ENCODE measurements at places on chromosomes 2 and 18.

GRCh38 chr2:203918839-203919238, 17.7 kb upstream of the ICOS start:
- no peak for DNase-seq

DNA sequence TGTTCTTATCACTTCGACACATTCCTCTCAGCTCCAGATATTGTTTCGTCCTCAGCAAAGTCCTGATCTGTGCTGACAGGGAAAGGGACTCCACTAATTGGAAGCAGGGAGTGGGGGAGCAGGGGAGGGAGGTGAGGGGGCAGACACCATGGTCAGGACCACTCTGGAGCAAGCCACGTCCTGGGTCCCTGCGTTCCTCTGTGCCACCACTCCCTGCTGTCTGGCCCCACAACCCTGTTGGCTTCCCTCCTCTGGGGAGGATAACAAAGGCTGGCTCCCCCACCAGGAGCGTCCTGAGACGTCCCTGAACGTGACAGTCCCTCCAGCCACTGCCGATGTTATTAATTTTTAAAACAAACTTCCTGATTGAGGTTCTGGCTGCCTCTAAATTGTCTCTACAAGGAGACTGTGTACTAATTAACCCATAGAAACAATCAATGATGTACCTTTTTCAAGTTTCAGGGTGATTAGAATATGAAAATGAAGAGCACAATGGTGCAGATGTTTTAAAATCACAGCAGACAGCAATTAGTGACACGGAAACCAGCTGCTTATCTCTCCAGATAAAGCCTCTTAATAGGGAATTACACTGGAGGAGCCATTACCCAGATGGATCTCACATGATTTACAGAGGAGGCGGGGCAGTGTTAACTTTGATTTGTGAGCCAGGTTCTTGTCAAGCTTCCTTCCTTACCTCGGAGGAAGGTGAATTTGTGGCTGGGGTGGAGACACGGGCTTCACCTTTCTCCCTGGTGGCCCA, 257.5 kb downstream of the SETBP1 start:
- peak; percentile 80 for DNase-seq

GRCh38 chr2:181949047-181949446, 36.6 kb upstream of the PPP1R1C start:
- DNase-seq: no peak

GRCh38 chr2:233288663-233289062, 19.0 kb upstream of the SAG start:
- no peak for DNase-seq

- DNase-seq: no peak
These were observed 81.6 kb downstream of the CDK15 start for GRCh38 chr2:201887773-201888425.

DNA sequence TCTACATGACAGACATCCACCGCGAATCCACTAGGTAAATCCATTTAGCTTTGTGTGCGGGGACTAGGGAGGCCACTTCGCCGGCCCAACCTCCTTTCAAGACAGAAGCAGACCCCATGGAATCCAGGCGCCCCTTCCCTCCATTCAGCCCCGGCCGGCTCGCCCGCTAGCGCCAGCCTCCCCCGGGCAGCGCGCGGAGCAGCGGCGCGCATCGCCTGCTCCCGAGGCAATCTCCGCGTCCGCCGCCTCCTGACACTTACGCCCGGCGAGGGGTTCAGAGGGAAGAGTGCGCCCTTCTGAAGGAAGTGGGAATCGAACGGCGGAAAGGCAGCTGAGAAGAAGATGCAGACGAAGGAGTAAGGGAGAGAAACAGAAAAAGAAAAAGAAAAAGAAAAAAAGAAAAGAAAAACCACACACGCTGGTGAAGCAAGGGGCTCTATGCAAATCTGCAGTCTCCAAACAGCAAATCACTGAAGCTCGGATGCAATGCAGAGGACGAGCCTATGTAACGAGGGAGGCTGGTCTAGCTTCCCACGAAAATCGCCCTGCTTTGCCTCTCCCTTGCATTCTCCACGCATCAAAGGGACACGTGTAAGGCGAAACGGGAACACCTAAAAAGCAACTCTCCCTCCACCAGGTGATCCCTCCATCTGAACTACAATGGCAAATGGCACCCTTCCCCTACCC, 684.4 kb downstream of the NRXN1 start:
- DNase-seq: no peak

DNA sequence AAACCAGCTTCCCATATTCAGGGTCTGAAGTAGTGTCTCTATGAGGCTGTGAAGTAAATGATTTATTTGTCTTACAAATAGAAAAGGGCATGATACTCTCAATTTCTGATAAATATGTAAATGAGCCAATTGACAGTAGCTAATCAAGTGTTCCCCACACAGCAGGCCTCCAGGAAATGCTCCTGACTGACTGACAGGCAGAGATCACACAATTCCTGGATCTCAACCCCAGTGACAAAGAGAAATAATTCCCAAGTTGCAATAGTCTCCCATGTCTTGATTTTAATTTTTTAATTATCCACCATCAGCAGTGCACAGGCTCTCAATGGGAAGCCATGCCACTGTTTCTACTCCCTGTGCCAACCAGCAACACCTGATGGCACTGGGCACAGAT, 390.4 kb downstream of the SOX11 start:
- no peak for DNase-seq

DNA sequence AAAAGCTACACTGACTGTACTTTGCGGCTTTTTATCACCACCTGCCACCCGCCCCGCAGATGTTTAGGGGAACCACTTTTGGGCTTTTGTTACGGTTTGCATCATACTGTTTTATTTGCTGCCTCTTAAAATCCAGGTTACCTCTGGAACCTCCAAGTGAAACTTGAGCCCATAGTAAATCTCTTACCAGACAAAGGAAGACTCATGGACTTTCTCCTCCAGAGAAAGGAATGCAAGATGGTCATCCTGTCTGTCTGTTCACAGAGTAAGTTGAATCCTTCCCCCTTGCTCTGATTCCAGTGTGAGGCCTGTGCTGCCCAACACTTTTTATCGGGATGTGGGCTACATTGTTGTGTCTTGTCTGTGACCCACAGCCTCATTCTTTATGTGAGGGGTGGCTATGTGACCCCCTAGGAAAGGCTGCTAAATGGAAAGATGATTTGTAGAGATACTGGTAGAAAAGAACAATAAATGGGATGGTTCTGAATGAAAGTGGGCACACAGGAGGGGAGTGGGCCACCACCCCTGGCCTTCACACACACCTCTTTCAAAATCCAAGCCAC, 23.3 kb downstream of the RMC1 start:
- no peak for DNase-seq

DNA sequence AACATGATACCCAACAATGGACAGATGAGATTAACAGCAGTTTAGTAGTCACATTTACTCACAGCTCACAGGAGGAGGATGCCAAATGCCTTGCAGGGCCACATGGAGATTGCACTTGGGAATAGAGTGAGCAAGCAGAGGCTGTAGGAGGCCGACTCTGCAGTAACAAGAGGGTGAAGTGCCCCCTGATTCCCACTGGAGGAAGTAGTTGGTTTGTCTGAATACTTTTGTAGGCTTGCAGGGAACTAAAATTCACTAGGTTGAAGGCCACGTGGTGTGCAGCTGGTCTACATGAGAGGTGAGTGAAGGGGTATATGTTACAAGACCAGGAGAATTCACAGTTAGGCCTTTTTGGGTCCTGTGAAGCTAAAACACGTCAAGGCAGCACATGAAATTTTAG, 419.3 kb upstream of the TNP1 start:
- no peak for DNase-seq

- DNase-seq: no peak
These were observed 132.4 kb downstream of the PXDN start for GRCh38 chr2:1611886-1612285.

Measured in NCI-H2081 treated with DMSO at 0.1 percent for 48 hours (cell line).